ENCODE measurements at places on chromosomes 16 and 17.

DNA sequence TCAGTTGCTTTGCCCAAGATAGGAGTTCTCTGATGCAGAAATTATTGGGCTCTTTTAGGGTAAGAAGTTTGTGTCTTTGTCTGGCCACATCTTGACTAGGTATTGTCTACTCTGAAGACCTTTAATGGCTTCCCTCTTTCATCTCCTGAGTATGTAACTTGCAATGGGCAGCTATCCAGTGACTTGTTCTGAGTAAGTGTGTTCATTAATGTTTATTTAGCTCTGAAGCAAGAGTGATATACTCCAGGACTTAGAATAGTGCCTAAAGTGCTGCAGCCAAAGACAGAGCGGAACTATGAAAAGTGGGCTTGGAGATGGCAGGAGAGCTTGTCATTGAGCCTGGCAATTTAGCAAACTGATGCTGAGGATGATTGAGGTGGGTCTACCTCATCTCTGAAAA, 8.8 kb upstream of the TANGO6 start:
- DNase-seq: no peak

DNA sequence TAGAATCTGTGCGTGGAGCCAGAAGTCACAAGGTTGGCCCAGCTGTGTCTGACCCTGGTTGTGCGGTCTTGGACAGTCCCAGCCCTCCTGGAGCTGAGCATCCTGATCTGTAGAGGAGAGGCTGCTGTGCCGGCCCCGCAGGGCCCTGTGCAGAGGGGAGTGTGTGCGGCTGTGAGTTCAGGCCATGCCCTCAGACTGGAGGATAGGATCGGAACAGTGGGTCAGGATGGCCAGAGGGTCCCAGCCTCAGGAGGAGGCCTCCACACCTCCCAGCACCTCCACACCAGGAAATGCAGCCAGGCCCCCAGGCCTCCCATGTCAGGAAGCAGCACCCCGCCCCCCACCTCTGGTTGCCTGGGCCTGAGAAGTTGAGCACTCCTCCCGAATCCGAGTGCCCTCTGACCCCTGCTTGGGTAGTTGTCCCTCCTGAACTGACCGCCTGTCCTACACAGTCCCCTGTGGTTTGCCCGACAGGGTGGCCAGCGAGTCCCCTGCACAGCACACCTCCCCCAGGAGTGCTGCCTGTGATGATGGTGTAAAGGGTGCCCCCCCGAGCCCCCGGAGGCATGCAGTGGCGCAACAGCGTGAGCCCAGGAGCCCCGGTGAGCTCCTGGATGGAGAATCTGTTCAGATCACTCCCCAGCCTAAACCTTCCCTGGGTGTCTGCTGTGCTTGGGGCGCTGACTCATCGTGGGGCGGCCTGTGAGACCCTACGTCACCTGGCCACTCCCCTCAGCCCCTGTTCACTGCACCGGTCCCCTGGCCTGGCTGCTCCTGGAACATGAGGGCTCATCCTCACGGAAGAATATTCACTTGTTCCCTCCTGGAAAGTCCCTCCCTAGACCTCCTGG, 285.2 kb downstream of the SEC14L1 start:
- DNase-seq: peak; percentile 54

DNA sequence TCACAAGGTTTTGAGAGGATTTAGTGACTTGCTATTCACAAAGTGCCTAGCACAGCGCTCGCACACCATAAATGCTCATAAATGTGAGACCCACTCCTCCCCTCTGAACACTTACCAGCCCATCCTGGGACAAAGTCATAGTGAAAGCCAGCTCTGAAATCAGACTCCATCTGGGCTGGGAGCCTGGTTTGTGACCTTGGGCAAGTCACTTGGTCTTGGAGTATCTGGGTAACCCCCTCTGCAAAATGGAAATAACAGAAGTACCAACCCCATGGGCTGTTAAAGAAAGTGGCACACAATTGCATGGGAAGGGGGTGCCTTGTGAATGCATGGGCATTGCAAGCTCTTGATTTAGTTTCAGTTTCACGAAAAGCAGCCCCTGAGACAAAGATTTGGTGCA, 104.7 kb upstream of the CDH5 start:
- no peak for DNase-seq

DNA sequence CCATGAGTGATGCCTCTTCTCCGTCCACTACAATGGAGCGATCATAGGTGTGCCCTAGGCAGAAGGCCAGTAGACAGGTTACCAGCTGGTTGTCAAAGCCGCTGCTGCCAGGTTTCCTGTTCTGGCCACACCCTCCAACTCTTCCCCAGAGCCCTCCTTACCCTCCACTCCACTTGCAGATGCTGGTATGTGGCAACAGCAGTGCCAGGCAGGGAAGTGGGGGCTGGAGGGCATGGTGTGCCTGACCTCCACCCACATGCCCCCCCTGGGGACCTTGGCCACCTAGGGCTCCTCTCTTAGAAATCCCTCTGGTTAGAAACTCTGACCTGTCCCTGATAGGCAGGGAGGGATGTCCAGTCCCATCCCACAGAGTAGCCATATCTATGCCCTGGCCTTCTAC, 1.5 kb downstream of the RRAD start:
- no peak for DNase-seq

- DNase-seq: no peak
Observed at GRCh38 chr17:53470626-53471025, 352.1 kb upstream of the KIF2B start.

- DNase-seq: no peak
Observed at GRCh38 chr17:28379814-28380801, 8.6 kb downstream of the SARM1 start.

GRCh38 chr16:56748191-56748590, 18.3 kb downstream of the NUP93 start:
- DNase-seq: no peak

DNA sequence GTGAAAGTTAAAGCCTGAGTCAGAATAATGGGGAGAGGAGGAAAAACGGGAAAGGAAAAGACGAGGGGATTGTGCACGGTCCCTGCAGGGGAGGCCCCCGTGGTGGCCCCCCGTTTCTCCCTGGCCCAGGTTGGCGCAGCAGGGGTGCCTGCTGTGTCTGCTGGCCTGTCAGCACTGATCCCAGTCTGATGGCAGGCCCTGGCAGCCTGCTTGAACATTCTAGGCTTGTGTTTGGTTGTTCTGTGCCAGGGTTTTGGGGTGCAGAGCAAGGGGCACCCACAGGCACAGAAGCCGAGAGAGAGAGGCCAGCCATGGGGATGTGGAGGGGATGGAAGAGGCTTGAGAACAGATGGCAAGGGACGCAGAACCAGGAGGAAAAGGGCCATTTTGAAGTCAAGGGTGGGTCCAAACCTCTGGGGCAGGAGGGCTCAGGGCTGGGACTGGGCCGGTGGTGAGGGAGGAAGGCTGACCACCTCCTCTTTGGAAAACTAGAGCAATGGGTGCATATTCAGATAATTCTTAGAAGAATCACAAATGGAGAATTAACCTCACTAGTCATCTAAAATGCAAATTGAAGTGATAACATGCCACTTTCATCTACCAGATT, 35.9 kb downstream of the TBX4 start:
- no peak for DNase-seq

- DNase-seq: no peak
Observed at GRCh38 chr16:29905668-29906067, 5.4 kb downstream of the ASPHD1 start.

GRCh38 chr16:47204736-47205504, 61.2 kb upstream of the NETO2 start:
- DNase-seq: no peak

- DNase-seq: no peak
Observed at GRCh38 chr16:10121491-10121890, 60.7 kb downstream of the GRIN2A start.

- DNase-seq: no peak
Observed at GRCh38 chr16:57536306-57537193, at the start of gene CCDC102A. CCDC102A (minus strand) TSS chr16:57536571; CDS start chr16:57529177, 7,394 bp downstream.

- peak; percentile 80 for DNase-seq
Observed at GRCh38 chr17:67528751-67529436, 151.8 kb downstream of the PITPNC1 start.

GRCh38 chr17:39602533-39603303, 5.0 kb downstream of the NEUROD2 start:
- no peak for DNase-seq
